Natural killer cell (primary cell): ENCODE measurements at places on chromosomes 3 and 15. TPM values are rescaled to one million over a fixed set of nuclear protein-coding genes. Genes with fewer than 3 reads are reported as not detected.
A peak's percentile ranks its signal among the peaks of the same experiment; 100 is the strongest.

CD200 gene
- total RNA-seq = not detected

GRCh38 chr15:92839696-92840095 lies 60.4 kb upstream of the CHD2 start:
- peak overlapping the region; percentile 2 for H3K27ac ChIP-seq
- H3K36me3 ChIP-seq = no peaks in the 10 kb centered on the region
- no peak overlapping the region for H3K4me3 ChIP-seq

- peak; percentile 15 for DNase-seq
- H3K27ac ChIP-seq = no peak overlapping the region
- no peak overlapping the region for H3K4me3 ChIP-seq
- no peaks in the 10 kb centered on the region for H3K36me3 ChIP-seq
- H3K4me1 ChIP-seq = no peaks in the 10 kb centered on the region
- peaks cover 3% of the 10 kb centered on the region for H3K27me3 ChIP-seq
Measured at GRCh38 chr15:45795440-45796069, 160.7 kb downstream of the SQOR start.

MYO5C gene
- total RNA-seq = 0.82 TPM

DNA sequence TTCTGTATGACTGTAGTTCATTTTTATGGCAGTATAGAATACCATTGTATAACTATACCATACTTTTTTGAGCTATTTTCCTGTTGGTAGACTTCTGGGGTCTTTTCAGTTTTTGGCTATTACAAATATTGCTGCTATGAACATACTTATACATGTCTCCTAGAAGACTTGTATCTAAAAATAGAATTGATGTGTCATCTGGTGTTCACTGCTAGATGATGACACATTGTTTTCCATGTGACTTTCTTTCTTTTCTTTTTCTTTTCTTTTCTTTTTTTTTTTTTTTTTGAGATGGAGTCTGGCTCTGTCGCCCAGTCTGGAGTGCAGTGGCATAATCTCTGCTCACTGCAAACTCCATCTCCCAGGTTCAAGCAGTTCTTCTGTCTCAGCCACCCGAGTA lies 69.8 kb downstream of the SH3GL3 start:
- no peaks in the 10 kb centered on the region for H3K36me3 ChIP-seq
- DNase-seq = no peak
- no peak overlapping the region for H3K4me3 ChIP-seq
- H3K27ac ChIP-seq = no peak overlapping the region
- no peaks in the 10 kb centered on the region for H3K4me1 ChIP-seq

- DNase-seq = no peak
- H3K27ac ChIP-seq = no peak overlapping the region
- H3K4me3 ChIP-seq = no peak overlapping the region
- H3K4me1 ChIP-seq = peaks cover 14% of the 10 kb centered on the region
- no peaks in the 10 kb centered on the region for H3K27me3 ChIP-seq
- H3K36me3 ChIP-seq = no peaks in the 10 kb centered on the region
Measured at GRCh38 chr3:102053375-102053989, 204.2 kb downstream of the NFKBIZ start.

- no peaks in the 10 kb centered on the region for H3K27me3 ChIP-seq
- no peak overlapping the region for H3K27ac ChIP-seq
Measured at GRCh38 chr15:41013691-41014414, 60.6 kb downstream of the CHAC1 start.

DNA sequence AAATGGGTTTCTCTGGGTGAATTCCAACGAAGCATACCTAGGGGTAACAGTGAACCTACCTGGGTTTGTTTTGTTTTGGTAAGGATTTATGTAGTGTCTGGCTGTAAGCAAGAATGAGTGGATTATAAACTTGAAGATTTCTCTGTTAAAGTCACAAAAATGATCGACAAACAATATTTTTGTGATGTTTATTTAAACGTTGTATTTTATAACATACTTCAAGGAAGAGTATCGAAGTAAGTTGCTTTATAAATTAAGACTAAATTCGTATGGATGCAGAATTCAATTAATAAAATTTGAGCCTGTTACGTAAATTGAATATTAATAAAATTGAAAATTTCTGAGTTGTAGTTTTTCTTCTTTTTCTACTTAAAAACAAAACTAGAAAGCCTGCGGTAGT lies 982 bp upstream of the ZDHHC23 start:
- DNase-seq = no peak
- H3K36me3 ChIP-seq = no peaks in the 10 kb centered on the region
- H3K27me3 ChIP-seq = no peaks in the 10 kb centered on the region
- H3K27ac ChIP-seq = no peak overlapping the region
- H3K4me1 ChIP-seq = peaks cover 13% of the 10 kb centered on the region
- no peak overlapping the region for H3K4me3 ChIP-seq

DNA sequence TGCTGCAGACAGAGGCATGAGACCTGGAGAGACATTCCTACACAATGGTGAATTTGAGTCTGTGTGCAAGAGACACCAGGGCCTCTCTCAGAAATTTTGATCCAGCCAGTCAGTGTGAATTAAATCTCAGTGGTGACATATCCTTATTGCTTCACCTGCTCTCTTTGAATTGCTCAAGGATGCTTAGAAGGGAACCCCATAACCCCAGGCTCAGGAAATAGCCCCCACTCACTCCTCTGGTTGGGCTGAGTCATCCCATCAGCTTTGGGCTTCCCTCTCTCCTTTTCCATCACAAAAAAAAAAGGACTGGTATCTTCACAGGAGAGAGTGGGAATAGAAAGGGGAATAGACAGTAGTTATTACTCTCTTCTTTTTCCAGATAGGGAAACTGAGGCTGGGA lies 33.0 kb upstream of the LARS2 start:
- H3K27ac ChIP-seq = no peak overlapping the region
- no peaks in the 10 kb centered on the region for H3K4me1 ChIP-seq
- no peaks in the 10 kb centered on the region for H3K27me3 ChIP-seq
- no peak overlapping the region for H3K4me3 ChIP-seq
- no peaks in the 10 kb centered on the region for H3K36me3 ChIP-seq
- DNase-seq = no peak

DNA sequence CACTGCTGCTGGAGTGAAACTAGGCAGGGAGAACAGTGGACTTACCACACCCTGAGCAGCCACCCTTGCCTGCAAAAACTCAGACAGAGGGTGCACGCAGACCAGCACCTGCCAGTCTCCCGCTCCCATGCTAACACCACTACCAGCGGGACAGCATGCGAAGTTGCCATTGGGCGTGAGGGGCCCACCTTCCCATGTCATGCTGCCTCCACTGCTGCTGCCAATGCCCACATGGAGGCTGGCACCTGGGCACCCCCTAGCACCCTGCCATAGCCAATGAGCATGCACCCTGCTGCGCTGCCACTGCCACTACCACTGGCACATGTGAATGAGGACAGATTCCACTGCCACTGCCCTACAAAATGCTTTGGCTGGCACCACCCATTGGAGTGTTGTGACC lies 19.7 kb upstream of the MINAR1 start:
- no peak for DNase-seq
- H3K4me1 ChIP-seq = no peaks in the 10 kb centered on the region
- H3K27ac ChIP-seq = no peak overlapping the region
- peaks cover 5% of the 10 kb centered on the region for H3K36me3 ChIP-seq
- no peaks in the 10 kb centered on the region for H3K27me3 ChIP-seq
- H3K4me3 ChIP-seq = no peak overlapping the region

DNA sequence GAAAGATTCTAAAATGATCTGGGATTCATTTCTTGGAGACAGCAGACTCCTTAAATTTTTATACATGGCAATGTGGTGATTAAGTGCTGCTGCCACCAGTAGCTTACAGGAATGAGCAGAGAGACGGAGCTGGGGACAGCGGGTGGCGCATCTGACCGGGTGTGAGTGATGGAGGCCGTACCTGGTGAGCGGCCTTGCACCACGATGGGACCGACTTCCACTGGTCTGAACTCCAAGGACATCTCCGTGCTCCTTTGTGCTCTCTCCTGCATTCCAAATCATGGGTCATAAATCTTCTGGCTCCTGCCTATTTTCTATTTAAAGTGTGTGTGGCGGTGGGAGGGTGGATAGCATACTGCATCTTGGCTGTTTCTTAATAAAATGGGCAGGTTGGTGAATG lies 262.6 kb downstream of the ABHD5 start:
- no peaks in the 10 kb centered on the region for H3K27me3 ChIP-seq
- H3K4me1 ChIP-seq = no peaks in the 10 kb centered on the region
- H3K36me3 ChIP-seq = no peaks in the 10 kb centered on the region
- no peak for DNase-seq
- H3K4me3 ChIP-seq = no peak overlapping the region

DNA sequence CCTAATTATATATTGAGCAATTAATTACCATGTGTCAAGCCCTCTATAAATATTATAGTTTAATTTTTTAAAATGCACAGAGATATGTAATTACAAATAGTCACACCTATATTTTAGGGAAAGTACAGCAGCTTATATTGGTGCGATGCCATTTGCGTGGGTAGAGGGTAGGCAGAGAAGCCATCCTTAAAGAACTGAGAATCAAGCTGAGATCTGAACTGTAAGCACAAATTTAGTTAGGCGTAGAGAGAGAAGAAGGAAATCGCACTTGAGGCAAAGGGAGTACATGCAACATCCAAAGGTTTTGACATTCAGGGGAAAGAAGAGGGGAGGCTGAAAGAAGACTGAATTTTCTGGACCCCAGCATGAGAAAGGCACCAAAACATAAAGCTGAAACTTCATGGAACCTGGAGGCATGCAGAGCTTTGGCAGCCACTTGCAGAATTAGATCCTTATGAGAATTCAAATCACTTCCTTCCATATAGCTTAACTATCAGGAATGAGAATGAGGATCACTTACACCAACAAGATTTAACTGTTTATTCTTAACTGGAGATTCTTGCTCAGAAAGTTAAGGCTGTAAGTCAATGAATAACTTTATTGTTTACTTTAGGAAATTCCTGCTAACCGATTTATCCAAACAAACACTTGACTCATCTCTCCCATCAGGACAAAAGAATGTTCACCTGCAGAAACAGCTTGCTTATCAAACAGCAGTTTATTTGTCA lies 114.3 kb downstream of the TGFBR2 start:
- H3K36me3 ChIP-seq = no peaks in the 10 kb centered on the region
- no peaks in the 10 kb centered on the region for H3K27me3 ChIP-seq
- H3K4me3 ChIP-seq = no peak overlapping the region
- H3K4me1 ChIP-seq = no peaks in the 10 kb centered on the region
- H3K27ac ChIP-seq = no peak overlapping the region

DNA sequence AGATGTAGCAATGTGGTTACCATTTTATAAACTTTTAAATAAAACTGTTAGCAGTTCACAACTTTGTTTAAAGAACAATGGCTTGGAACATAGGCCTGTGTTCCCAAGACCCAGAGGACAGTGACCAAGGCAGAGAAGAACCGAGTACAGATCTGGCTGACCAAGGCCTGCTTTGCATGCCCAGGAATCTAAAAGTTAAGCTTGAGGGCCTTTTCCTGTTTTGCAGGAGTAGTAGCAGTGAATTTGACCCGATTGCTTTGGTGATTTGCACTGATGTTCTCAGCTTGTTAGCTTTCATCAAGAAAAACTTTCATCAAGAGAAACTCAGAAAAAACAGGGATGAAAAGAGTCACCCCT lies 9.9 kb downstream of the FILIP1L start:
- no peak overlapping the region for H3K27ac ChIP-seq
- H3K27me3 ChIP-seq = no peaks in the 10 kb centered on the region
- H3K4me3 ChIP-seq = no peak overlapping the region
- no peak for DNase-seq
- no peaks in the 10 kb centered on the region for H3K36me3 ChIP-seq

TRIM42 gene
- total RNA-seq = not detected

GXYLT2 gene
- total RNA-seq = not detected

- no peaks in the 10 kb centered on the region for H3K27me3 ChIP-seq
- peak; percentile 86 for DNase-seq
- no peak within 1 kb of the TSS for H3K27ac ChIP-seq
- peaks cover 25% of the 10 kb centered on the region for H3K4me1 ChIP-seq
- peak within 1 kb of the TSS; percentile 68 for H3K4me3 ChIP-seq
- H3K36me3 ChIP-seq = no peaks in the 10 kb centered on the region
Measured at GRCh38 chr3:49171119-49171774, at the start of gene KLHDC8B. KLHDC8B (plus strand) TSS chr3:49171598; CDS start chr3:49172770, 1,172 bp downstream.

- H3K27me3 ChIP-seq = no peaks in the 10 kb centered on the region
- H3K4me3 ChIP-seq = no peak overlapping the region
- peak; percentile 18 for DNase-seq
- H3K36me3 ChIP-seq = no peaks in the 10 kb centered on the region
- peaks cover under 1% of the 10 kb centered on the region for H3K4me1 ChIP-seq
Measured at GRCh38 chr3:169940470-169941181, 26.0 kb upstream of the SEC62 start.

SLC2A2 gene
- not detected for total RNA-seq

- no peak overlapping the region for H3K27ac ChIP-seq
- peaks cover 14% of the 10 kb centered on the region for H3K4me1 ChIP-seq
- H3K27me3 ChIP-seq = no peaks in the 10 kb centered on the region
- no peak overlapping the region for H3K4me3 ChIP-seq
- H3K36me3 ChIP-seq = no peaks in the 10 kb centered on the region
Measured at GRCh38 chr3:69390771-69391170, 4.9 kb upstream of the FRMD4B start.

C3orf85 gene
- total RNA-seq = not detected

AHSG gene
- total RNA-seq = not detected

NISCH gene
- total RNA-seq = 191 TPM

GRCh38 chr3:47318916-47319315 lies 36.2 kb downstream of the KLHL18 start:
- H3K4me3 ChIP-seq = no peak overlapping the region
- H3K36me3 ChIP-seq = peaks cover 32% of the 10 kb centered on the region
- no peak for DNase-seq
- H3K4me1 ChIP-seq = no peaks in the 10 kb centered on the region
- no peaks in the 10 kb centered on the region for H3K27me3 ChIP-seq
- H3K27ac ChIP-seq = no peak overlapping the region

- no peaks in the 10 kb centered on the region for H3K36me3 ChIP-seq
- no peak overlapping the region for H3K27ac ChIP-seq
- no peaks in the 10 kb centered on the region for H3K27me3 ChIP-seq
Measured at GRCh38 chr15:89575656-89576416, 567 bp downstream of the TICRR start.

DNA sequence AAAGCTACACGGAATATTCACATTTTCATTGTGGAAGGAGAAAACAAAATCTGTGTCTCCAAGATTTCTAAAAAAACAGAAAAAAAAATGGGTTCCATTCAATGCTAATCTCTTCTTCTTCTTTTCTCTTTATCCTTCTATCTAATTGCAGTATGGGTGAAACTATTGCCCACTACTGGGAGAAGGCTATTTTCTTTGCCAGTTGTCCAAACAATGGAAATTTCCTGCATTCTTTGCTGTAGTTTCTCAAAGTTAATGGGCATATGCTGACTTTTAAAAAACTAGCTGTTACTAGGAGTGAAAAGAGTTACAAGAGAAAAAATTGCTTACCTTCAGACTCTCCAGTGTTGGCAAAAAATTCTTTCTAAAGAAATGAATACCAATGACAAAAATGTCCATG lies 179.3 kb upstream of the ANKRD28 start:
- no peak for DNase-seq
- H3K4me3 ChIP-seq = no peak overlapping the region
- no peaks in the 10 kb centered on the region for H3K36me3 ChIP-seq
- no peaks in the 10 kb centered on the region for H3K27me3 ChIP-seq
- H3K4me1 ChIP-seq = no peaks in the 10 kb centered on the region

ATP13A5 gene
- total RNA-seq = not detected

CAND2 gene
- 0.52 TPM for total RNA-seq
